CD4-positive, alpha-beta T cell treated with Interleukin-21 for 1 hour (primary cell): ENCODE measurements at places on chromosomes 6 and 20.

DNA sequence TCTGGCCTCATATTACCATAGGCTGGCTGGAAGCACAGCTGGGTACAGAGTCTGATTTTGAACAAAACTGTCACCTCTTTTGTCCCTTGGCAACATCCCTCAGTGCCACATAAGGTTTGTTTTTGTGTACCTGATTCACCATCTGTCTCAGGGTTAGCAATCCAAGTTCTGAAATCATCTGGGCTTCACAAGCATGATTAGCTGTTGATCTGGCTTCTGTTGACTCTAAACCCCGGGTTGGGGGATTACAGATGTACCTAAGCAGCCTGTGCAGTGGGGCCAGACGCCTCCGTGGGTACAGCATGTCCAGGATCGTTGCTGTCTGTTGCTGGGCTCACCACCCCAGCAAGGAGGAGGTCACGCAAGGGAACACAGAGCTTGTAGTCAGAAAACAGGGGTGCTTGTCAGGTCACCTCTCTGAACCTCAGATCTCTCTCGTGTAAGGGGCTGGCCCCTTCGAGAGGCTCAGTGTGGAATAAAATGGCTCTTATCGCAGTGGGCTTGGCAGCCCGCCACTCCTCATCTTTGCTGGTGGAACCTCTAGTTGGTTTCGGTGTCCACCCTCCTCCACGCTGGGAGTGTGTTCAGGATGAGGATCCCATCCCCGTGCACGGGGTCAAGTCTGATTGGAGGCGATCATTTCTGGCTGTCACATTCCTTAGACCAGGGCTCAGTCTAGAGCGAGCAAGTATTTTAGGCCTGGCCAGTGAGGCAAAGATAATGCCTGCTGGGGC, 39.2 kb upstream of the ZNF831 start:
- no peak for DNase-seq

GRCh38 chr20:62192635-62193034, 9.8 kb downstream of the MTG2 start:
- DNase-seq, result no peak

DNA sequence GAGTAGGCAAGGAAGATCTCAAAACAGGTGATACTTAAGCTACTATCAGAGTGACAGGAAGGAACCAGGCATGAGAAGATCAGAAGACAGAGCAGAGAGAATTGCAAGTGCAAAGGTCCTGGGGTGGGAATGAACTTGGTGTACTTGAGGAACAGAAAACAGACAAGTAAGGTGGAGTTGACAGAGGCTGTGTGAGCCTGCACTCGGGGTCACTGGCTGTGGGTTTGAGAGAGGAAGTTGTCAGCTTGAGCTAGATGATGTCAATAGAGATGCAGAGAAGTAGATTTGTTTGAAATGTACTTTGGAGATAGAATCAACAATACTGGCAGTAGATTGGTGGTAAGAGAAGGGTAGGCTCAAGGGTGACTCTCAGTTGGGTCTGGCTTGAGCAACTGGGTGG, 209.5 kb downstream of the CLIC5 start:
- no peak for DNase-seq

GRCh38 chr6:167699141-167699931, 127.4 kb upstream of the AFDN start:
- DNase-seq, result peak; percentile 18

DNA sequence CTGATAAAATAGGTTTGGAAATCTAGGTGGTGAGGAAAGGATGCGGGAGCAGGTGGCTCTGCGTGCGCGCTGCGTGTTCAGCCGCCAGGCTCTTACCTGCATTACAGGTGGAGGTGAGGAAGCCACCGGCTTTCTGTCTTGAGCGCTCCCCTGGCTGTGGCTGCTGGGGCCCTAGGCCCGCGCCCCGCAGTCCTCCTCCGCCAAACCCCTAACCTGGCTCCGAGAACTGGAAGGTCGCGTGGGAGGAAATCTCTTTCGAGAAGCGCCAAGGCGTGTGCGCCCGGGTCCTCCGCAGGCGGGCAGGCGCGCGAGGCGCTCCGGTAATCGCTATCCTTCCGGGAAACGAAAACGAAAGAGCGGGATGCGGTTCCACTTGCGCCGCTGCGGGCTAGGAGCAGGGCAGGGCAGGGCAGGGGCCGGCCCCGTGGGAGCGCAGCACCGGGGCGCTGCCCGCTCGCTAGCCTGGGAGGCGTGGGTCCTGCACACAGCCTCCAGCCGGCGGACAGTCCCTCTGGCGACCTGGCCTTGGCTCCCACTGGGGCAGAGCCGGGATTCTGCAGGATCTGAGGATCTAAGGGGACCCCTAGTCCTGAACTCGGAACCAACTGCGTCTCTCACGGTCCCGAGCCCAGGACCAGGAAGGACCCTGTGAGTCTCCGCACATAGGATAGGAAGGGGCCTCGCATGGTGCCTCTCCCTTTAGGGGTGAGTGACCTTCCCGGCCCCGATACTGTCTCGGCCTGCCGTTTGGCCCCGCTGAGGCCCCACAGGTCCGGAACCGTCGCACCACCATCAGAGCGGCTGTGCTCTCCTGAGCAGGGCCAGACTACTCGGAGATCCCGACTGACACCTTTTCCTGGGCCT, at the start of gene ETV7:
Gene ETV7, minus strand, starts transcription at position 230 of the 864 bp plus-strand sequence. Its CDS starts 128 bp downstream, at position 102.
- peak; percentile 68 for DNase-seq

- DNase-seq, result no peak
Observed at GRCh38 chr6:44250067-44250717, 3.3 kb downstream of the HSP90AB1 start.

- no peak for DNase-seq
Observed at GRCh38 chr20:58497076-58497641, 18.0 kb downstream of the APCDD1L start.

DNA sequence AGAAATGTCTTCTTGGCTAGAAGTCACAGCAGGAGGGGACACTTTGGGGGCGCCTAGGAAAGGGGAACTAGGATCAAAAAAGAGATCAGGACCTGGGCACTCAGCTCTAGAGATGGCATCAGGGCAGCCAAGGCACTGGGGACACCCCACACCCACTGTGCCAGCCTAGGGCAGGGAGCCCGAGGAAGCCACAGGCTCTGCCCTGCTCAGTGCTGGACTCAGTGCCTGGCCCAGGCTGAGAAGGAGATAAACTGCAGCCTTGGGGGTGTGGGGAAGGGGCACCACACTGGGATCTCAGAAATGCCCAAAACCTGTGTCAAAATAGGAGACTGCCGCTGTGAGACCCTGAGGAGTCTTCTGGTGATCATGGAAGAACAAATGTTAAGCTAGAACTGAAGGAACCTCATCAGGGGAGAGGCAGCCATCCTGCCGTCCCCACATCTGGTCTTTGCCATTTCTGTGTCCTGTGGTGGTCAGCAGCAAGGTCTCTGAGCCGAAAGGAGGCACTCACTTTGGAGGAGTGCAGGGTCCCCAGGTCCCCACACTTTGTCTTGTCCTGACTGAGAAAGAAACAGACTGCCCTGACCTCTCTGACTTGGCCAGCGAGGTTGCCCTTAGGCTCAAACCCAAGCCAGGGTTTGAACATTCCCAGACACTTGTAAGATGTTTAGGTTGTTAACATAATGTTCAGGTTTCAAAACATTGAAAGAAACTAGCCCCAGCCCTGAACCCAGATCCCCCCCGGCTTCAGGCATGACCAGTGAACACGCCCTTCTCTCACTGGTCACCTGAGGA, 2.3 kb downstream of the ARFRP1 start:
- DNase-seq, result no peak
